ENCODE measurements at places on chromosomes 12 and 14.

GRCh38 chr12:72191761-72192160 is 80.4 kb upstream of the TRHDE start:
- no peak for DNase-seq

DNA sequence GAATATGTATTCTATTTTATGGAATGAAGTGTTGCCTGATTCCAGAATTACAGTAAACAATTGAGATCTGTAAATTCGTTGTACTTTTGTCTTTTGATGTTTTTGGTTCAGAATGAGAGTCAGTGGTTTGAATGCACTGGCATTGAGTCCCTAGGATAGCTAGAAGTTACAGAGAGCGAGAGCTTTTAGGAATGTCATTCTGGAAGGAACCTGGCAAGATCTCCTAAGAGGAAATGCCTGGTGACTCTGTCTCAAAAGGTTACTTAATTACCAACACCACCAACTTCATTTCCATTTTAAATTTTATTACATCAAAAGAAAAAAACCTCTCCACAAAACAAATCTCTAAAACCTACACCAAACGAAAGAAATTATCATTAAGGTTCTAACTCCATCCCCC is 6.0 kb upstream of the CEBPE start:
- no peak for DNase-seq

DNA sequence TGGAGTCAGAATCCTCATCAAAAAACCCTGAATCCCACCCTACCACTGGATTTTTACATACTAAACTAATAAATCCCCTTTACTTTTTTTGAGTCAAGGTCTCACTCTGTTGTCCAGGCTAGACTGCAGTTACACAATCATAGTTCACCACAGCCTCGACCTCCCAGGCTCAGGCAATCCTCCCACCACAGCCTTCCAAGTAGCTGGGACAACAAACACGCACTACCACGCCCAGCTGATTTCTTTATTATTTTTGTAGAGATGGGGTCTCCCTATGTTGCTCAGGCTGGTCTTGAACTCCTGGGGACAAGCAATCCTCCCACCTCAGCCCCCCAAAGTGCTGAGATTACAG is 24.3 kb downstream of the SPTSSA start:
- no peak for DNase-seq

- no peak for DNase-seq
These were observed 448.1 kb downstream of the BCAT1 start for GRCh38 chr12:24500831-24501230.

DNA sequence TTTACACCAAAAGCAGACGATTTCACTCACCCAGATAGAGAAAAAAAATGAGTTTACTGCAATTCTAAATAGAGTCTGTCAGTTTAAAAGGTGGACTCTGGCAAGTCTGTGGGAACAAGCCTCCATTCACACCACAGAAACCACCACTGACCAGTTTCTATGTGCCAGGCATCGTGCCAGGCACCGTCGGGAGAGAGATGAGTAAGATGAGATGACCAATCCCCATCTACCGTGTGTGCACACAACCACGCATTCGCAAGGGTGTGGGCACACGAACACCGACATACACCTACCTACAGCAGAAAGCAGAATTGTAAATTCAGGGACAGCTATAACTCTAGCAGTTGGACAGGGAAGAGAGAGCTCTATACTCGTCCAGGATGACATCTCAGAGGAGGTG is 58.3 kb downstream of the PRIMA1 start:
- DNase-seq = no peak

DNA sequence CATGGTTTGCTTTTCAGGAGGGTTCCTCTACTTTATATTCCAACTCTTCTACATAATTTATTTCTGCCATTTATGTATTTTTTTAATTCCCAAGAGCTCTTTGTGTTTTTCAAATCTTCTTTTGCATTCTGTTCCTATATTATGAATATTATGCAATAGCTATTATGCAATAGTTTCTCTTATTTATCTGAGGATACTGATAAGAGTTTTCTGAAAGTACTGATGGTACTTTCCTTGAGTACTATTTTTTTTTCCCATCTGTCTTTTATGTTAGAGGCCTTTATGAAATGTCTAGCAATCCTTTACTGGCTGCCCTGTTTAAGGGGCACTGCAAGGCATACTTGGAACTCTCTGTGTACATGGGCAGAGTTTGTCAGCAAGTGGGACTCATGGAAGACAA is 93.4 kb downstream of the SLC41A2 start:
- DNase-seq = no peak

DNA sequence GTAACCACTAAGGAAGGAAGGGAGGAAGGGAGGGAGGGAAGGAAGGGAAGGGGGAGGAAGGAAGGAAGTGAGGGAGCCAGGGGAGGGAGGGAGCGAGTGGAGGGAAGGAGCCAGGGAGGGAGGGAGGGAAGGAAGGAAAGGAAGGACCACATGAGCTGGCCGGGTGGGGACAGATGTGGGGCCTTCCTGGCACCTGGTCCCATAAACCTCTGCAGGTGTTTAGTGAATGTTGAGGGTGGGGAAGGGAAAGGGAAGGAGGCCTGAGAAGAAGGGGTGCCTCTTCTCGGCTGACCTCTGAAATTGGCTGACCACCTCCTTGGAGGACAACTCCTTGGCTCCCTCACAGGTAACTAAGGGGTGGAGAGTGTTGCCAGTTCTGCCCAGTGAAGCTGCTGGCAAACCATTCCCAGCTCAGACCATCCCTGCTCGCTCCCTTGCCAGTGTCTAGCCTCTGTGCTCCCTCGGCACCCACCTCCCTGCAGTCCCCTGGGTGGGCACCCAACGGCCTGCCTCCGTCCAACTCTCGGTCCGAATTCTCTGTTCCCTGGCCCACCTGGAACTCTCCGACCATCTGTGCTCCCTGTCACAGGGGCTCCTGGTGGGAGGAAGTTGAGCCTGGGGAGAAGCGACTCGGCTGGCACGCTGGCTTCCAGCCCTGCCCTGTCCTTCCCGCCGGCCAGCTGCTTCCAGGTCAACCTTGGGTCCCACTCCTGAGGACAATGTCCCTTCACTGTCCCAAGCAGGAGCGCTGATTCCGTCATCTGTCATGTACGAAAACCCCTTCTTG is 12.2 kb upstream of the PPP1R13B start:
- no peak for DNase-seq

Measured in sciatic nerve (tissue), 2 donors.